ENCODE measurements at places on chromosomes 4 and X. TPM values are rescaled to one million over a fixed set of nuclear protein-coding genes. Genes with fewer than 3 reads are reported as not detected.

GRCh38 chrX:146863566-146863965, 49.0 kb upstream of the CXorf51A start:
- H3K4me1 ChIP-seq, result no peaks in the 10 kb centered on the region
- H3K27me3 ChIP-seq, result no peaks in the 10 kb centered on the region
- no peak overlapping the region for H3K4me3 ChIP-seq
- DNase-seq, result no peak

DNA sequence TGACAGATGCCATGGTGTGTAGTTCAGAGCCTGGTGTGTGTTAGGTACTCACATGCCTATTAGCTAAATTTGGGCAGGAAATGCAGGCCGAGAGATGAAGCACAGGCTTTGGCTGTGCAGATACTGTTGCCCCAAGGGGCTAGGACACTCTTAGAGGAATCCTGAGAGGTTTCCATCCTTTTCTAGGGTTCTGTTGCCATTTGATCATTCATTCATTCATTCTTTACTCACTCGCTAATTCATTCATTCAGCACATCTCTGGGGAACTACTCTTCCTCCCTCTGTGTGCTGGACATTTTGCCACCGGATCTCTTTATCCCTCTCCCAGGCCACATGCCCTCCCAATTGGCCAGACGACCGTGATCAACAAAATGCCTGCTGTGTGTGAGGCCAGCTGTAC, 43.9 kb upstream of the NSG1 start:
- H3K4me1 ChIP-seq, result no peaks in the 10 kb centered on the region
- H3K4me3 ChIP-seq, result no peak overlapping the region
- no peak for DNase-seq

DNA sequence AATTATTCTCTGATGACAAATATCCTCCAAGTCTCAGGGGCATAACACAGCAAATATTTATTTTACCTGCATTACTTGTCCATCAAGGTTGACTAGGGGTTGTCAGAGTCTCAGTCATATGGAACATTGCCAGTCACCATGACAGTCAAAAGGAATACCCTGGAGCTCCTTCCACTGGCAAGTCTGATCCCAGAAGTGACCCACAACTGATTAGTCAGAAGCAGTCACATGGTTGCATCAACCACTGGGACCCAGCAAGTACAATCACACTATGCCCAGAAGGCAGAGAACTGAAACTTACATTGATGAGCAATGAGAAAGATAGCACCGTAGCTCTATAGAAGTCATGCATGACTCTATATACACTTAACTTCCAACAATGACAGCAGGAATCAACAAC, 41.9 kb upstream of the SOD3 start:
- H3K4me1 ChIP-seq, result no peaks in the 10 kb centered on the region
- no peak for DNase-seq
- no peaks in the 10 kb centered on the region for H3K36me3 ChIP-seq
- no peak overlapping the region for H3K27ac ChIP-seq

SSX2B gene
- not detected for total RNA-seq

SPATA4 gene
- total RNA-seq, result 1.2 TPM

HTRA3 gene
- total RNA-seq, result 1.7 TPM
